ENCODE measurements at places on chromosomes 3 and 15.

DNA sequence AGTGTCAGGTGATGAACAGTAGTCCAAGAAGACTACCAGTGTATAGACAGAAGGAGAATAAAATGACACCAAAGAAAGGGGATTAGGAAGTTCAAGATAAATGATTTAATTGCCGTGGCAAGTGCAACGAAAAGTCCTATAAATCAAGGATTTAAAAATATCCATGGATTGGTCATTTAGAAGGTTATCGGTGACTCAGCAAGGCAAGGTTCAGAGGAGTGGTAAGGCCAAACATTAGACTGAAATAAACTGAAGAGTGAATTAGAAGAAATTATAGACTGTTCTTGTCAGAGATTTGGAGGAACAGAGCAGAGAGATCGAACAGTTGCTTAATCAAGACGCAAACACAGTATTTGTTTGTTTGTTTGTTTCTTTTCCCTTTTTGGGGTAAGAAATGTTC is 211.9 kb upstream of the KCNMB2 start:
- DNase-seq: no peak

GRCh38 chr3:32383136-32383711 is 8.4 kb upstream of the CMTM7 start:
- no peak for DNase-seq

DNA sequence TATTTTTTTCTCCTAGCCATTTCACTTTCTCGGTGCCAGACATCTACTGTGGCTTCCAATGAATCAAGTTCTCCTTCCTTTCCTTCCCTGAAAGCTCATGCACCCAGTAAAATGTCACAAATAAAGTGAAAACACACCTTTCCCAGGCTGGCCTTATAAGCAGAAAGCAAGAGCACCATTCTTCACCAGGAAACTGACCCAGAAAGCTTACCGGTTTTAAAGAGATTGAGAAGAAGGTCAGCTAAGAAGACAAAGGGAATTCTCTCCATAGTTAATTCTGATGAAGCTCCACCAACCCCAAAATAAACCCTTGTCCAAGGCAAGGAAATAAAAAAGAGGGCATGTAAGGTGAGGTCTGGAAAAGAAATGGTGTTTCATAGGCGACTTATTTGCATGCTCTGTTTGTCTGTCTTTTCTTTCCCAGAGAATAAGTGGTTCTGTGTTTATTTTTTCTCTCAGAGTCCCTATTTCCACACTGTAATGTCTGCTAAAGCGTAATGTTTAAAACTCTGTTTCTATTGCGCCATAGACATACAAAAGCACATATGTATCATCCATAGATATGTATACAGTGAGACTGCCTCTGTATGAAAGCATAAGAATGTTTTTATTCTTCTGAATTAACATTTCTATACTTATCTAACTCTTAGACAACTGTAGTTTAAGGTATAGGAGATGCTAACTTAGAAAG is 2.8 kb downstream of the LSAMP start:
- no peak for DNase-seq

DNA sequence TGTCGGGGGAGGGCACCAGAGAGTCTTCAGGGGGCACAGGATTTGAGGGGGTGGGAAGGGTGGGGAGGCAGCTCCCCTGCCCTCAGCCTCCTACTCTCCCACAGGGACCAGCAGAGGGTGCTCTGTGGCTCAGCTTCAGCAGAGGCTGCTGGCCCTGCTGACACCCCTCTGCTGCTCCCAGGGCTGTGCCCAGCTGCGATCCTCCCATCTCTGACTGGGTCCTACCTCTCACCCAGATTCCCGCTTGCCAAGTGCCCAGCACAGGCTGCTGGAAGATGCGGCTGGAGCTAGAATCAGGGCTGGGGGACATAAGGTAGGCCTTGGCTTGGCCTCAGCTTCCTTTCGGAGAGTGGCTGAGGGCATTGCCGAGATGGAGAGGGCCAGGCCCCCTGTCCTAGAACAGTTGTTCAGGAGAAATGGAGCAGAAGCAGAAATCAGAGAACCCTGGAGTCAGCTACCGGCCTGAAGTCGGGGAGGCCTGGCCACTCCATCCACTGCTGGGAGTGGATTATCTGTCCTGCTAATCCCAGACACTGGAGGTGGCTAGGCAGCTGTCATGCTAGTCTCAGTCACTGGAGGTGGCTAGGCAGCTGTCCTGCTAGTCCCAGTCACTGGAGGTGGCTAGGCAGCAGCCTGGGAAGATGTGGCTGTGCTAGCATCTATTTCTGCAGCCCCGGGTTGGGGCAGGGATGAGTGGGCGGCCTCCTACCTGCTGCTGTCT is 3.9 kb downstream of the GRM2 start:
- DNase-seq: no peak

DNA sequence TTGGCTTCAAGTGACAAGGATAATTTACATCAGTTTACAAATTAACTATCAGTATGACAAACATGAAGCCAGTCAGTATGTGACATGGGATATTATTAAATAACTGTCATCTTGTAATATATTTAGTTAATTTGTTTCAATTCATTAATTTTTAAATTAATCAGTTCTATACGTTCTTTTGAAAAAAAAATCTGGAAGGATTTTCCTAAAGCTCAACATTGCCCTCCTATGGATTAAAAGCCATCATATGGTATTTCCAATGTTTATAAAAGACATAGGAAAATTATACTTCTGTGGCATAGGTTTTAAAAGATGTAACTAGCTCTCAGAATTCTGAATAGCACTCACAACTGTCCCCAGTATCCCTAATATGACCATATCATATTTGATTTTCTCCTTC is 134.4 kb downstream of the PLOD2 start:
- no peak for DNase-seq

DNA sequence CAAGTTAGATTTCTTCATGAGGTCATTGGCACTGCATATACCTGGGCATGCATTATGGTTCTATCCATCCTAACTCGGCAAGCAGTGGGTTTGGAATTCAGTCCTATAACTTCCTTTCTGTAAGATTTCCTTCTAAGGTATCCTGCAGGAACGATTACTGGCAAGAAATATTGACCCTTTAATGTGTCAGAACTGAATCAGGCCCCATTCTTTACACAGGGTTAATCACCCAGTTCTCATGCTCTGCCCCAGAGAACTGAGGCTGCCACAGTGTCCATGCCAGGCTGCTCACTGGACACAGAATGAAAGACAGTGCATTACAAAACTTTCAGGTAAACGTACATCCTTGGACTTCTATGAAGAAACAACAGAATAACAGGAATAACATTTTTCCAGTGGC is 108.9 kb downstream of the RPL22L1 start:
- DNase-seq: no peak

- DNase-seq: no peak
Observed at GRCh38 chr15:95620934-95621579, 709.4 kb upstream of the NR2F2 start.

DNA sequence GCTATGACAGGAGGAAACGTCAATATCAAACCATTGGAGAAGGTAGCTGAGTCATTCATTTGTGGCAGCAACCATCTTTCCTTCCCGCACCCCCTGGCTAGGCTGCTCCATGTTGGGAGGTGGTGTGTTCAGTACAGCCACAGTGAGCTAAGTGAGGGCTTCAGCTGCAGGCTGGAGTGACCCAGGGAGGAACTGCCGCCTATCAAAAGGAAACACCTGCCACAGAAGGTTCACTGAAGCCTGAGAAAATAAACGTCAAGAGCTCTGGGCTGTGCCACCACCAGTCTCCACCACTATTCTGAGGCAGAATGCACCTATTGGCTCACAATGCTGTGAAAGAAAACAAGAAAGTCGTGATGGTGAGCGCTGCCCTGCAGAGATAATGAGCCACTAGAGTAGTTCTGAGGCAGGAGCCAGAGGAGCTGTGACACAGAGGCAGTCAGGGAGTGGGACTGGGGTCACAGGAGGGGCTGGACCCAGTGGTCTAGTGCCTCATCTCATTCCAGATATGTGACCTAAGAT is 34.8 kb upstream of the CD47 start:
- no peak for DNase-seq

DNA sequence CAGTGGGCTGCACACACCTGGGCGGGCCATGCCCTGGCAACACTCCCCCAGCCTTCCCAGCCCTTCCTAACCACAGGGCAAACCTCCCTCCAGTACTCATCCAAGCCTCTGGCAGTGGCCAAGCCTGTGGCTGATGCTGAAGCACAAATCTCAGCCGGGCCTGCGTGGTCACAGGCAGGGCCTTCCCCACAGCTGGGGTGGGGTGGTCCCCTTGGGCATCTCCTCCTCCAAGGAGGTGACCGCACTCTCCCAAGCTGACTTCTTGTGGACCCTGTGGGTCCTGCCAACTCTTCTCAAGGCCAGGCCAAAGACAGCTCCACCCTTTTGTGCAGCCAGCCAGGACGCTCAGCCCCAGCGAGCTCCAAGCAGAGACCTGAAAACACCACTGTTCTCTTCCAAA is 21.4 kb downstream of the GRAMD2A start:
- no peak for DNase-seq

DNA sequence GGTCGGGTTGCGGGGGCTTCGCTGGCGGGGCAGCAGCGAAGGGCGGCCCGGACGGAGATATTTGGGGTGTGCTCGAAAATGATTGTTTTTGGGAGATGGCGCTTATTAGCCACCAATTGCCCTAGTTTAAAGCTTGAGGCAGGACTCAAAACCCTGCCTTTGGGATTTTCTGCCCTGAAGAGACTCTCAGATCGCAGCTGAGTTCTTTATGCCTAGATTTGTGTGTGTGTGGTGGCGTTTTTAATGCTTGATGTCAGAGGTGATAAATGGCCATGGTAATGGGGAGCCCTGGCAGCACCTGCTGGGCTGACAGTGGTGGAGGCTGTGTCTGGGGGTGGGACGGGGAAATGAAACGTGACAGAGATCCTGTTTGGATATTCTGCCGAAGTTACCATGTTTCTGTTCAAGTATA is 604 bp downstream of the KCTD6 start:
- no peak for DNase-seq

DNA sequence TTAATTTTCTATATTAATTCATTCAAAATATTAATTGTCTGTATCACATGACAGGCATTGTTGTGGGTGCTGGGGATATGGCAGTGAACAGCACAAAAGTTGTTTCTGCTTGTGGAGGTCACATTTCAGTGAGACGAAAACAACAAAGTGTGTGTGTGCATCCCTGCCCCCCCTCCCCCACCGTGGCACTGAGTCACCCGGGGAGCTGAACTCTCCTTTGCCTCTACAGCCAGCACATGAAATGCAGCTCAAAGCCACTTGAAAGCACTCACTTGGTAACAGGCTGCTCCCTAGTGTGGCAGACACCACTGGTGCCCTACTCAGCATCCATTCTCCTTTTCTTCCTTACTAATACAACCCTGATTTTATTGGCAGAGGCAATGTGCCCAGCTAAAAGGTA is 16.9 kb upstream of the SCAMP5 start:
- no peak for DNase-seq

DNA sequence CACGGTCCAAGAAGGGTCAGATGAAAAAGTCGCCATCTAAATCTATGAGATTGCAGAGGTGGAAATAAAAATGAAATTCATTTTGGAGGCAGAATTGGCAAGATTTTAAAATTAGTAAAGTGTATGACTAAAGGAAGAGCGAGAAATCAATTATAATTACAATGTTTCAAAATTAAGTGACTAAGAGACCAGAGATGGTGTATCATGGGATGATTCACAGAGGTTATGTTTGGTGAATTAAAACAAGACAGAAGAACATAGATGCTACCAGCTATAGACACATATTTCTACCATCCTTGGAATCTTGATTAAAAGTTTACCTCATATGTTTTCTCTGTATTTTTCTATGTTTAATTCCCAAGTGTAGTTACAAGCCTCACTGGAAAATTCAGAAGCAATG is 308.9 kb upstream of the DNAJC19 start:
- no peak for DNase-seq

DNA sequence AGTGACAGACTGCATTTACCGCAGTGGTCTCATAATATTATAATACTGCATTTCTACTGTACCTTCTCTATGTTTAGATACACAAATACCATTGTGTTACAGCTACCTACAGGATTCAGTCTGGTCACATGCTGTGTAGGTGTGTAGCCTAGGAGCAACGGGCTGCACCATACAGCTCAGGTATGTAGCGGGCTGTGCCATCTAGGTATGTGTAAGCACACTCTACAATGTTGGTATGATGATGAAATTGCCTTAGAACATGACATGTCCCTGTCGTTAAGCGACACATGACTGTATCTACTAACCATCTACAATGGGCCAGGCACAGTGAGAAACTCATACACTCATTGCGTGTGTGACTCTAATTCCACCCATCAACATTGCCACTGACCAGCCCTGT is 85.5 kb upstream of the SEC13 start:
- DNase-seq: no peak

- DNase-seq: no peak
Observed at GRCh38 chr15:58923696-58924300, 9.7 kb downstream of the SLTM start.

DNA sequence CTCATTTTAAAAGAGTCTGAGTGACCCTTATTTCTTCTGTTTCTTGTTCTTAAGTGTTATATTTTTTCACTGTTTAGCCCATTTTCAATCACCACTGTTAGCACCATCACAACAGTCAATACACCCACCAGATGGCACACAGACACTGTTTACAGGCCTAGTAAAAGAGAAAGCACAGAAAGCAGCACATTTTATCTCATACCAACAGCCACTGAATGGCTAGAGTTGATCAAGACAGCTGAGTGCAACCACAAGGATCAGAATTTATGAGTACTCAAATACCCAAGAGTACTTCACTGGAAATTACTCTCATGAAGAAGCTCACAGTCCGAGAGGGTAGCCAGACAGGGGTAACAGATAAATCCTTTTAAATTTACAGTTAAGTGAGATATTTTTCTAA is 127.0 kb downstream of the TFDP2 start:
- no peak for DNase-seq

- DNase-seq: no peak
Observed at GRCh38 chr3:5376761-5377160, 189.3 kb downstream of the EDEM1 start.

DNA sequence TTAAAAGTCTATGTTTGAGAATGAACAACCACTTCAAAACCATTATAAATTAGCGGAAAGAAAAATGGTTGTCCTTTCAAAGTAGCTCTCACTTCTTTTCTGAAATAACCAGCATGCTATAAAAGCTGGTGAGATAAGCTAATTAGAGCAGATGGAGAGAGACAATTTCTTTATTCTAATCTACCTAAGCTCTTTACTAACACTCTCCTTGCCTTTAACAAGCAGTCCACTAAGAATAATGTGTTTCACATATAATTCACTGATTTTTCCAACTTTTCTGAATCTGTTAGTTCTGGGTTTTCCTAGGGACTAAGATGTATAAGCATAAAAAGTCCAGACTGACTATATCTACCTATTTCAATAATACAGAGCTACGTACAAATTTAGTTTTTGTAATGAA is at the start of gene IMPG2:
Gene IMPG2, minus strand, starts transcription at position 101 of the 400 bp plus-strand sequence. CDS start 203 bp downstream, outside the sequence.
- no peak for DNase-seq

- DNase-seq: no peak
Observed at GRCh38 chr3:125431391-125431790, 56.3 kb upstream of the ZNF148 start.

DNA sequence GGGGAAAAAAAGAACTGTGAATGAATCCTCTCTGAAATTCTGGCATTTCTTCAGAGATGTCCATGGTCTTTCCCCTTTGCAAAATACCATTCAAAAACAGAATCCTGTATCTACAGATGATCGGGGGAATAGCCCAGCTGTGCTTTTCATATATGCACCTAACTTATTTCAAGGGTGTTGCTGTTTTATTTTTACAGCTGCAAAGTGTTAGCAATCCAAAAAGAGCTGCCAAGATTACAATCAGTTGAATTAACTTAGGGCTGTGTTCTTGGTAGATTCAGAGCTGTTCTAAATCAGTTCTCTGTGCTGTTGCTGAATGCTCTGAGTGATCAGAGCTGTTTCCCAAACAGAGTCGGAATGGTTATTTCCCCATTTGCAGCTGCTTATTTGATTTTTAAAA is 175.7 kb upstream of the SEMA6D start:
- DNase-seq: no peak

- DNase-seq: no peak
Observed at GRCh38 chr15:93331545-93332167, 242.6 kb upstream of the RGMA start.
